ENCODE measurements at places on chromosomes 2 and 18. TPM values are rescaled to one million over a fixed set of nuclear protein-coding genes. Genes with fewer than 3 reads are reported as not detected.

Gene RGPD4
- not detected for total RNA-seq

Gene EVX2
- 0.09 TPM for total RNA-seq

Gene GAD1
- total RNA-seq = not detected

Gene ARID5A
- 8.3 TPM for total RNA-seq

Gene FOXI3
- total RNA-seq = not detected

Gene TMEM247
- total RNA-seq = not detected
